Stimulated activated CD8-positive, alpha-beta memory T cell treated with anti-CD3 and anti-CD28 coated beads, Interleukin-7, amount 100 ng/mL, for 24 hours (primary cell): ENCODE measurements at places on chromosomes 6 and 20.

DNA sequence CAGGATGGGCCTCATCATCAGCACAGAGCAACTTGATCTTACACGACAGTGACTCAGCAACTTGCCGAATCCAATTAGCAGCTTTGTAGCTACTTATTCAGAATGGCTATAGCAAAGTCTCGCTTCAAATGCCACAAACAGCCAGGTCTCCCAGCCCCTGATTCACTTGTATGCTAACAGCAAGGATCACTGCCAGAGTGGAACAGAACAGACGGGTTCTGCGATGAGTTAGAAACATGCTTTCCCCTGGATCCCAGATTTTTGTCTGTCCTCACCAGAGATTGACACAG is 254.4 kb downstream of the NRN1 start:
- no peak for DNase-seq

DNA sequence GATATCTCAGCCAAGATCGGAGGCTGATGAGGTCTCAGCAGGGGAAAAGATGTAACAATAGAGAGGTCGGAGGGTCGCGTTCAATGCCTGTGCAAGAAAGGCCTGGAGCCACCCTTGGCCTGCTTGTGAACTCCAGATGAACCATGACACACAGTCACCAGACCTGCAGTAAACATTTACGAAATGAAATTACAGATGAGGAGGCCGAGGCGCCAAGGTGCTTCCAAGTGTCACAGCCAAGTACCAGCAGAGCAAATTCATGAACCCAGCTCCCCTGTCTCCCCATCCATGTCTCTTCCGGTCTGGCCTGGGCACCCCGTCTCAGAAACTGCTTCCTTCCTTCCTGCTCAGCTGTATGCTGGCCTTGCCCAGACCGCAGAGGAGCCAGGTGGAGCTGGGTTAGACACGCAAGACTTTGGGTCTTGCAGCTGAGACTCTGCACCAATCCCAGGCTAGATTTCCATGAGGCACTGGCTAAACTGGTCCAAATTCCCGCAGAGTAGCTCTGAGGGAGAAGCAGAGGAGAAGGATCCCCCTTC is 48.1 kb downstream of the CHMP4B start:
- DNase-seq: no peak

DNA sequence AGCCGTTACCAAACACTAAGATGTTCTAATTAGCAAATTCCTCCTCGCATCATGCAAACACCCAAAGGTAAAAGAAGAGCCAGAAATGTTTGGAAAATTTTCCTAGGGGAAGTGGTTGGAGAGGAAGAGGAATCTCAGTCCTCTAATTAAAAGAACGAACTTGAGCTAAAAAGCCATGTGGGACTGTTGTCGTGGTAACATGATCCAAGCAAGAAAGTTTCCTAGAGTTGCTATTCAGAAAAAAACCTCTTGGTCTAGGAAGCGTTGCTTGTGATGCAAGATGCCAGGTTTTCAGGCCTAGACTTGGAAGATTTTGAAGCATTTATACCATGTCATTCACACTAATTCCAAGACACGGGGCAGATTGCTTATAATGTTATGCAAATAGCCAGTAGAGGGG is 106.8 kb upstream of the DOK5 start:
- no peak for DNase-seq

GRCh38 chr6:87710090-87710489 is 8.1 kb upstream of the AKIRIN2 start:
- DNase-seq: no peak

DNA sequence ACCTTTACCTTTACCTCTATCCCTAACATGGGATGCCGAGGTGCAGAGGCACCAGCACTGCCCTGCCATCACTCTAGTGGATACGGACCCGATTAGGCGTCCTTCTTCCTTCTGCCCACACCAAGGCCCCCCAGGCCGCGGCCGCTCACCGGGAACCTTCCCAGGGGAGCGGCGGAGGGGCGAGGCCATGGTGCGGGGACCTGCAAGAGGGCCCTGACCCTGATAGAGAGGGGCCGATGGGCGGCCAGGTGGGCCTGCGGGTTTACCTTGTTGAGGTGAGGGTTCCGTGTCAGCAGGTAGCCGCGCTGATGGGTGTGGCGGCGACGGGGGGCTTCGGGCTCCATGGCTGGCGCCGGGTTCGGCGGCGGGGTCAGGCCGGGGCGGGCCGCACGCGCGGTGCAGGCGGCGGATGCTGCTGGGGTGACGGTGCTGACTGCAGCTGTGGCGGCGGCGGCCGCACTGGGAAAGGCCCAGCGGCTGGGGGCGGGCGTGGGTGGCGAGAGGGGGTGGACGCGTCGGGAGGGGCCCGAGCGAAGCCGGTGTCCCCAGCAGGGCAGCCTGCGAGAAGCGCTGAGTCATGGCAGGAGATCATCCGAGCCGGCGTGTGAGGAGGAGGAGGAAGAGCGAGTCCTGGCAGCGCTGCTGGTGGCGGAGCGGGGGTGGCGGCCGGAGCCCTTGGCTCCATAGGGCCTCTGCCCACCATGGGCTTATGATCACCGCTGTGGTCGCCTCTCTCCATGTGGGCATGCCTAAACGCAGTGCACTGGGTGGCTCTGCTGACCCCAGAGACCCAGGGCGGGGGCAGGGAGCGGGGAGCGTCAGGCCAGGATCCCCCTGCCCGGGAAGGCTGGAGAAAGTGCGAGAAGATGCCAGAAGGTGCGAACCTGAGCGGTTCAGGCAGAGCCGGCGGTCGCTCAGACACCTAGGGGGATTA is at the start of gene ME1:
Gene ME1 (minus strand): TSS at position 441 of the 934 bp plus-strand sequence. CDS start 97 bp downstream, at position 344.
- no peak for DNase-seq

DNA sequence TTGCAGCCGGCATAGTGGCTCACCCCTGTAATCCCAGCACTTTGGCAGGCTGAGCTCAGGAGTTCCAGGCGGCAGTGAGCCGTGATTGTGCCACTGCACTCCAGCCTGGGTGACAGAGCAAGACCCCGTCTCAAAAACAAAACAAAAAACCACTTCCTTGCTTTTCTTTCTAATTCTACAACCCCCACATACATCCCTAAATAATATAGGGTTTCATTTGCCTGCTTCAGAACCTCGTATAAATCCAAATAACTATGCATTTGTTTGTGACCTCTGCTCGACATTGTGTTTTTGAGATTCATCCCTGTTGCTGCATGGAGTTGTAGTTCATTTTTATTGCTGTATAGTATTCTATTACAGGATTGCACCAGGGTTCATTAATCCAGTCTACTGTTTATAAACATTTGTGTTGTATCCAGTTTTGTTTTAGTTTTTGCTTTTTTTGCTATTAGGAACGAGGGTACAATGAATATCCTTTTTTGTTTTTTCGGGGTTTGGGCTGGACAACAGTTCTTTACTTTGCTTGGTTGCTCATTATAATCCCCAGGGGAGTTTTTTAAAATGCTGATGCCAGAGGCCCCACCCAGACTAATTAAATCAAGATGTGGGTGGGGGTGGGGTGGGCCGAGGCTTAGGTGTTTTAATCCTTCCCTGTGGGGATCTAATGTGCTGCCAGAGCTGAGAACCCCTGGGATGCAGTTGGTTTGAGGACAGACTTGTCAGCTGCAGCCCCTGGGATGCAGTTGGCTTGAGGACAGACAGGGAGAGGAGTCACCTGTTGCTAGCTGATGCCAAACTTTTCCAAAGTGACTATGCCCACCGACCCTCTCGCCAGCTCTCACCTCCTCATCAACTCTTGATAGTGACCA is 2.4 kb upstream of the SNAI1 start:
- DNase-seq: no peak

DNA sequence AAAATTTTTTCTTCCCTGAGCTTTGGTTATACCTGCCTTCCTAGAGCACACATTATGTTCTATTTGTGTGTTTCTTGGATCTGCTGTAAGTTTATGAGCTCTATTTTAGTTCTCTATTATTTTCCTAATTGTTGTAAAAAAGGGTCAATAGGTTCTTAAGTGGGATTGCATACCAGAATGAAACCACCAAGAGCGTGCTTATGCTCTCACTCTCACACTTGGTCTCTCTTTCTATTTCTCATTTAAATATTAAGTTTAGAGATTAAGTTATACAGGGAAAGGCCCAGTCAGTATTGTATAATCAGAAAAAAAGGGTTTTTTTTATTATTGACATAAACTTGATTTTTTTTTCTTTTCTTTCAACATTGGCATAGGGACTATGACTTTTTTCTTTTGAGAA is 96.8 kb downstream of the RIMS1 start:
- DNase-seq: no peak

DNA sequence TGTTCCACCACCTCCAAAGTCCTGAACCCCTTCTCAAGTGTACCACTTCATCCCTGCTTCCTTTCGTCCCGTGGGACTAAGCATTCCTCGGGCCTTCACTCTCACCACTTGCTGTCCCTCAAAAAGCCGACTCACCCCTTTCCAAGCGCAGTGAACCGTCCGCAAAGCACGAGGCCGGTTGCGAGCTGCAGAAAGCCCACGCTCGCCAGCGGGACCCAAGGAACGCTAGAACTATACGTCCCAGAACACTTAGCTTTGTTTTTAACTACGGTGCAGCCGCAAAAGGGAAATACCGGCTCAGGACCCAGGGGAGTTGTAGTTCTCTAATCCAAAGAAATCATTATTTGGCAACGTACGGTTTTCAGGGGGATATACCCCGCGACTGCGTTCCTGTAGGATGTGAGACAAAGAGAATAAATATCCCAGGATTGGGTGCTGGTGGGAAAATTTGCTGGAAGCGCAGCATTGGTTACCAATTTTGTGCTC is 416 bp upstream of the POLR1H start:
- DNase-seq: no peak

GRCh38 chr20:42098418-42098817 is 480.2 kb upstream of the CHD6 start:
- DNase-seq: no peak

- DNase-seq: no peak
Observed at GRCh38 chr6:36577301-36577700, 16.9 kb upstream of the SRSF3 start.

DNA sequence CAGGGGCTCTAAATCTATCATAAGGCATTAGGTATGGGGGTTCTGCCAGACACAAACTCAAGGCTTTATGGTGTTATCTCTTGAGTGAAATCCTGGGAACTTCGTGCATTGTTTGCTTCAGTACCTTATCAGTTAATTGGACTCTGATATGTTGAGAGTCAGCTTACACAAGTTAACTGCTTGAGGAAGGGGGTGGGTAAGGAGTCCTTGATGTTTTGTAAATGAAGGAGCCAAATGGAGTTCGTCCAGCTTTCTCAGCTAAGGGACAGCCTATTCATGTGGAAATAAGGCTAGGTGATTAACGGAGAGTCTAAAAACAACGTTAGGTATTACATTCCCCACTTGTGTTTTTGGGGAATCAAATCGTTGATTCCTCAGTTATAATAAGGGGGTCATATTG is 157.4 kb downstream of the TRIM27 start:
- DNase-seq: no peak

DNA sequence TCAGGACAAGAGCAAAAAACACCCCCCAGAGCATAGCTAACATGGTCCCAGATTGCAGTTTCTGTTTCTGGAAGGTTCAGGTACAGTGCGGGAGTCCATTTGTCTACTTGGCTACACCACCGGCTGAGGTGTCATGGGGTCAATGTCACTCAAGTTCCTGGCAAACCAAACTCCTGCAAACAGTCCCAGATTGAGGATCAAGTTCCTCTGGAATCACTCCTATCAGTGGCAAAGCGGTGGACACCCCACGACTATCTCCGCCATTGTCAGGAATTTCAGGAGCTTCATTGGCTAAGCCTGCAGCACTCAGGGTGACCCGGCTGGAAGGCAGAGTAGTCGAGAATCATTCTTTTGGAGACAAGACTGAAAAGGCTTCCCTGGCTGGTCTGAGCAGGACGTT is 41.8 kb downstream of the SLC22A1 start:
- DNase-seq: no peak

DNA sequence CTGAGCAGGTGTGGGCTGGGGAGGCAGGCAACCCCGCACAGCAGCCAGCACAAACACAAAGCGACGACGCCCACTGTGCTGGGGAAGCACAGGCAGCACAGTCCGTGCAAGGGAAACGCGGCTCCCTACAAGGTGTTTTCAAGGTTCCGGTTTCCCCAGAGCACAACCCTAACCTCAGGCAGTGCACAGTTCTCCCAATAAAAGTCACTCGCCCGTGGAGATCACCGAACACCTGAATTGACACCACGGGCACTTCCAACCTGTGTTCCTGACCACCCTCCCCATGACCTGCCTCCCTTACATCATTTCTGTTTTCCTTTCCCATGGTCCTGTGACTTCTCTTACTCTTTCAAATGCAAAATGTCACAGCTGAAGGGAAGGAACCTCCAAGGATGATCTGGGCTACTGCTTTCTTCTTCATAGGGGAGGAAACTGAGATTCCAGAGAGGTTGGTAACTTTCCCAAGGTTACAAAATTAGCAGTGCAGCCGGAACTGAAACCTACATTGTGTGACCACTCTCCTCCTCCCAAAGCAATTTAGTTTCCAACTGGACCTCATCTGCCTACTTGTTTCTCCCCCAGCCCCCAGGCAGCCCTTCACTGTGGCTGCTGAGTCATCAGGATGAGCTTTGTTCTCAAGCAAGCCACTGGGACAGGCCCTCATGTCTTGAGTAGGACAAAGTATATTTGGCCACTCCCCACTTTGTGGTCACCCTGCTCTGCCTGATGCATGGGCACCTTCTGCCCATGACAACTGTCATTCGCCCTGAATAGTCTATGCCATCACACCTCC is 125.3 kb downstream of the ATXN1 start:
- DNase-seq: no peak

DNA sequence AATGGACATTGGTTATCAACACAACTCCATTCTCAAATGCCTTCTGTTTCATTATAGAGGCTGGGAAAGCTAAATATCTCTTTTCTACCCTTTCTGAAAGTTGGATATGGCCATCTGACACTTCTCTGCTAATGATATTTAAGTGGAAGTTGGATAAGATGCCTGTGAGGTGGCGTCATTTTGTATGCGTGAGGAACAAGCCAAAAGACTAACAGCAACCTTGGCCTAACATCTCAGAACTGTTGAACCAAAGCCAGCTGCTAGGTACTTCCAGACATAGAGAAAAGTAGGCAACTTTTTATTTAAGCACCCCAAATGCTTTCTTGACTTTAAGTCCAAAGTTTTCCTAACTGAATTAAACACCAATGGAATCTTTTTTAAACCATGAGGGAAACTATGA is 708.4 kb downstream of the CD109 start:
- no peak for DNase-seq
